ENCODE measurements at places on chromosomes 2 and 18. TPM values are rescaled to one million over a fixed set of nuclear protein-coding genes. Genes with fewer than 3 reads are reported as not detected.
A peak's percentile ranks its signal among the peaks of the same experiment; 100 is the strongest.

Gene REEP1
- total RNA-seq, result 19.7 TPM

Gene DES
- 23.9 TPM for total RNA-seq

GRCh38 chr2:127721311-127721977 is 20.1 kb downstream of the SFT2D3 start:
- no peaks in the 10 kb centered on the region for H3K27me3 ChIP-seq
- no peak for DNase-seq
- H3K27ac ChIP-seq, result no peak overlapping the region
- no peak overlapping the region for H3K4me3 ChIP-seq
- H3K4me1 ChIP-seq, result no peaks in the 10 kb centered on the region
- peaks cover 17% of the 10 kb centered on the region for H3K36me3 ChIP-seq

- H3K27me3 ChIP-seq, result no peaks in the 10 kb centered on the region
- H3K36me3 ChIP-seq, result no peaks in the 10 kb centered on the region
- DNase-seq, result peak; percentile 47
- no peaks in the 10 kb centered on the region for H3K4me1 ChIP-seq
- no peak overlapping the region for H3K4me3 ChIP-seq
Observed at GRCh38 chr2:110741491-110741980, 9.2 kb downstream of the ACOXL start.

Gene RBMS1
- total RNA-seq, result 215 TPM

Gene FBXO11
- 157 TPM for total RNA-seq

DNA sequence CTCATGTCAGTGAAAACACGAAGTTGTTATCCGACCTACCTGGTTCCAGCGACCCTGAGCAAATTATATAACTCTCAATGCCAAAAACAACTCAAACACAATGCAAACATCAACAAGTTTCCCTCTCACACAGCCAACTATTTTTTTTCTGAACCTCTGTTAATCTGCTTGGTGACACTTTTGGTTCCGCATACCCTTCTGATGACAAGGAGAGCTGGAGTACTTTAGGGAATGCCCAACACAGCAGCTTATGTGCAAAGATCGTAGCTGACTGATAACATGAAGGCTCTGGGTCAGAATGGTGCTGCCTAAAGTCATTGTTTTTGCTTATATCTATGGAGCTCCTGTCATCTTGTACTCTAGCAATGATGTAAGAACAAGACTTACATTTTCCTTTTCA is 72.7 kb upstream of the CCDC68 start:
- no peaks in the 10 kb centered on the region for H3K36me3 ChIP-seq
- no peaks in the 10 kb centered on the region for H3K27me3 ChIP-seq
- no peak overlapping the region for H3K27ac ChIP-seq
- no peaks in the 10 kb centered on the region for H3K4me1 ChIP-seq
- H3K4me3 ChIP-seq, result no peak overlapping the region

- no peaks in the 10 kb centered on the region for H3K4me1 ChIP-seq
- no peak for DNase-seq
- no peak overlapping the region for H3K4me3 ChIP-seq
- no peaks in the 10 kb centered on the region for H3K36me3 ChIP-seq
- no peak overlapping the region for H3K27ac ChIP-seq
- no peaks in the 10 kb centered on the region for H3K27me3 ChIP-seq
Observed at GRCh38 chr2:196725882-196726281, 73.6 kb downstream of the GTF3C3 start.

GRCh38 chr2:205925373-205926337 is 160.3 kb downstream of the INO80D start:
- no peaks in the 10 kb centered on the region for H3K36me3 ChIP-seq
- H3K4me3 ChIP-seq, result no peak overlapping the region
- H3K27ac ChIP-seq, result no peak overlapping the region
- peak; percentile 86 for DNase-seq
- H3K27me3 ChIP-seq, result no peaks in the 10 kb centered on the region
- H3K4me1 ChIP-seq, result peaks cover 4% of the 10 kb centered on the region

Gene CDK15
- total RNA-seq, result 2.3 TPM

Gene FABP1
- total RNA-seq, result 0.40 TPM

DNA sequence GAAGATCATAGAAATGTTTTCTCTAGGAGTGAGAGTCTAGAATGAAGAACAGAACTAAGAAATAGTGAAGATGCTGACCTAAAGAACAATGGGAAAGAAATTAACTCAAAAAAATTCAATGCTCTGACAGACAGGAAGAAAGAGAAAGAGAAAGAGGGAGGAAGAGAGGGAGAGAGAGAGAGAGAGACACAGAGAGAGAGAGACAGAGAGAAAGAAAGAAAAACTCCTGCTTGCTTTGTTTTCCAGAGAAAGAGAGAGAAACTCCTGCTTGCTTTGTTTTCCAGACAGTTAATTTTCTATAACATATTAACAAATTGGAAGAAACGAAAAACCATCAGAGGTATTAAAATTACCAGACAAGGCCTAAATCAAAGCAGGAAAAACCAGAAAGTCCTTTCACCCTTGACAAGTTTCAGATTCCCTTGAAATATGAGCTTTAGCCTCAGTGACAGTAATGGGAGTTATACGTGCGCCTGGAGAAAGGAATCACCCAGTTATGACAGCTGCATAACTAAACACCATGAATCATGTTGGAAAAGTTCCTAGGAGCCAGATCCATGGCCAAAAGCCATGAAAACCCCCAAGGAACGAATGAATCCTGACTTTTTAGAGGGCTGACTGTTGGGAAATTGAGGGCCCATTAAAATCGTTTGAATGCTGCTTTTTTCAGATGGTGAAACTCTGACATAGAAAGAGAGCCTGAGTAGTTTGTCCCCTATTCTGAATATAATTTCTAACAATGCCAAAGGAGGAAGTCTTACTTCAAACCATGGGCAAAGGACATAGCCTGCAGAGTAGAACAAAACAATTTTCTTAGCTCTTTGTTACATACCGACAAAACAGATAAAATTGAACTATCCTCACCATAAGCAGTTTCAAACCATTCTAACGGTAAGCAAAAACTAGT is 228.6 kb upstream of the CHST9 start:
- H3K27me3 ChIP-seq, result no peaks in the 10 kb centered on the region
- DNase-seq, result peak; percentile 47
- no peaks in the 10 kb centered on the region for H3K4me1 ChIP-seq
- H3K36me3 ChIP-seq, result no peaks in the 10 kb centered on the region

DNA sequence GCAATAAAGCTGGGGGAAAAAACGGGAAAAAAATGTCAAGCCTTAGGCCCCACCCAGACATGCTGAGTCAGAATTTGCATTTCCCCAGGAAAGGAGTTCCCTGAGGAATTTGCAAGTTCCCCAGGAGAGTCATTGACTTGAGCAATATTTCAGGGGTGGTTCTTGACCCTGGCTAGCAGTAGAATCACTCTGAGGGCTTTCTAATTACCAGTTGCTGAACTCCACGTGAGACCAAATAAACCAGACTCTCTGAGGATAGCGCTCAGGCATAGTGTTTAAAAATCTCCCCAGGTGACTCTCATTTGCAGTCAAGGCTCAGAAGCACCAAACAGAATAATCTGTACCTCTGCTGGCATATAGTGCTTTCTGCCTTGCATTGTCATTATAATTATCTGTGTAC is 48.7 kb downstream of the C1QL2 start:
- no peak overlapping the region for H3K27ac ChIP-seq
- DNase-seq, result no peak
- H3K27me3 ChIP-seq, result peaks cover 3% of the 10 kb centered on the region
- no peaks in the 10 kb centered on the region for H3K4me1 ChIP-seq
- no peaks in the 10 kb centered on the region for H3K36me3 ChIP-seq

DNA sequence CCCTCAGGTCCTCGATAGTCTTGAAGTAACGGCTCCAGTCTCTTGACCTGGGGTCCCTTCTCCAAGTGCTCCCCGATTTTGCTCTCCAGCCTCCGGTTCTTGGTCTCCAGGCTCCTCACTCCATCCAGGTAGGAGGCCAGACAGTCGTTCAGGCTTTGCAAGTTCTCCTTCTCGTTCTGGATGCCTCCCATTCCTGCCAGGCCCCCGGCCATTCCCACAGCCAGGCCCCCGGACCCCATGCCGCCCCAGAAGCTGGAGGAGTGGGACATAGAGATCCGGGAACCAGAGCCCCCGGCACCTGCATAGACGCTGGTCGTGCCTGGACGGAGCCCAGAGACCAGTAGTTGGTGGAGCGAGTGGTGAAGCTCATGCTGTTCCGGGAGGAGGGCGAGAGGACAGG is 29.0 kb upstream of the RAB31 start:
- H3K27me3 ChIP-seq, result no peaks in the 10 kb centered on the region
- H3K4me1 ChIP-seq, result peaks cover 4% of the 10 kb centered on the region
- H3K4me3 ChIP-seq, result no peak overlapping the region
- H3K36me3 ChIP-seq, result no peaks in the 10 kb centered on the region
- H3K27ac ChIP-seq, result no peak overlapping the region
- DNase-seq, result no peak

Gene PPP1R7
- total RNA-seq, result 54.6 TPM

Gene EIF2B4
- 37.3 TPM for total RNA-seq

DNA sequence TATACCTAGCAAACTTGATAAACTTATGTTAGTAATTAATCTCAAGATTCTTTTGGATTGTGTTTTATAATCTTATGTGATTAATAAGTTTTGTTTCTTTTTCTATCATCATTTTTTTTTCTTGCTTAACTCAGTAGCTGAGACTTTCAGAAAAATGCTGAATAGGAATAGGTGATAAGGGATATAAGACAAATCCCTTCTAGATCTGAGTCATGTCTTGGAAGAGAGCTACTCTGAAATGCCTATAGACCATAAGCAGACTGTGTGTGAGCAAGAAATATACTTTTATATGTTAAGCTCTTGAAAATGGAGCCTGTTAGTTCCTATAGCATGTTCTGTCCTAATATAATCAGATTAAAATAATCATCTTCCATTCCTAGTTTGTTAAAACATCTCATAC is 29.6 kb downstream of the CYBRD1 start:
- no peaks in the 10 kb centered on the region for H3K27me3 ChIP-seq
- H3K4me1 ChIP-seq, result no peaks in the 10 kb centered on the region

Gene NOSTRIN
- total RNA-seq, result 57.5 TPM

Gene CNOT11
- 23.7 TPM for total RNA-seq

Gene PPP4R3B
- total RNA-seq, result 58.5 TPM

DNA sequence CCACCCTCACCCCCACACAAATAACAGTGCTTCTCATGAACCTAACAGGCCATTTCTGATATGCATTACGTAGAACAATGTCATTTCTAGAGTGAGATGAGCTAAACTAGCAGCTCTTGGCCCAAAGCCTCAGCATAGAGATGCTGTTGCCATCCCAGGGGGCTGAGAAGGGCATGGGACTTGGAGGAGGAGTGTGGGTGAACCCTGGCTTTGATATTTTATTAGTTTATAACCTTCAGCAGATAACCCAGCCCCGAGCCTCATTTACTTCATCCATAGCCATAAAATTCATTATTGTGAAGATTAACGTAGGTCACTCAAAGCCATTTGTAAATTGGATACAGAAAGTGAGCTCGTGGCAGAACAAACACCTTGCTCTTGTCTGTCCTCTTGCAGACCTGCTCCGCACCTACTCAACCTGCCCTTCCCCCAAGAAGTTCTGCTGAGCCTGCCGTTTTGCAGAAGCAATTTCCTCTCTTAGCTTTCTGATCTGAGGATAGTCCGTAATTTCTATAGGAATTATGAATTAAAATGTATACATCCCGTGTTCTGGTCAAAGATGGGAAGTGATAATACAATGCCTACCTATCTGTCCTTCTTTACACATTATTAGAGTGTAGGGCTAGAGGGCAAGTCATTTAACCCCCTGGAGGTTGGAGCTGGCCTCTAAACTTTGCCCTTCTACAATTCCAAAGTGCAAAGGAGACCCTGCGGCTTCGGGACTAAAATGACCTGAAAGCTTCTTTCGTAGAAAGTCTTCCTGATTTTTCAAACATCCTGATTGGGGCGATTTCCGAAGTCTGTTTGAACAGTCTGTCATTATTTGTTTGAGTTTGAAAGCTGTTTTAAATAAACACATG is 187.4 kb downstream of the BCL2 start:
- H3K4me1 ChIP-seq, result peaks cover 9% of the 10 kb centered on the region
- H3K4me3 ChIP-seq, result no peak overlapping the region
- no peaks in the 10 kb centered on the region for H3K36me3 ChIP-seq
- no peak overlapping the region for H3K27ac ChIP-seq
- DNase-seq, result no peak
- no peaks in the 10 kb centered on the region for H3K27me3 ChIP-seq

- no peaks in the 10 kb centered on the region for H3K36me3 ChIP-seq
- no peak overlapping the region for H3K27ac ChIP-seq
- no peak for DNase-seq
- H3K4me1 ChIP-seq, result no peaks in the 10 kb centered on the region
- H3K4me3 ChIP-seq, result no peak overlapping the region
- no peaks in the 10 kb centered on the region for H3K27me3 ChIP-seq
Observed at GRCh38 chr2:78876316-78876688, 149.2 kb upstream of the REG3G start.

- no peaks in the 10 kb centered on the region for H3K27me3 ChIP-seq
- H3K27ac ChIP-seq, result peak overlapping the region; percentile 24
- no peaks in the 10 kb centered on the region for H3K36me3 ChIP-seq
- peak; percentile 35 for DNase-seq
- H3K4me1 ChIP-seq, result no peaks in the 10 kb centered on the region
Observed at GRCh38 chr18:63099848-63100629, 219.5 kb downstream of the BCL2 start.

DNA sequence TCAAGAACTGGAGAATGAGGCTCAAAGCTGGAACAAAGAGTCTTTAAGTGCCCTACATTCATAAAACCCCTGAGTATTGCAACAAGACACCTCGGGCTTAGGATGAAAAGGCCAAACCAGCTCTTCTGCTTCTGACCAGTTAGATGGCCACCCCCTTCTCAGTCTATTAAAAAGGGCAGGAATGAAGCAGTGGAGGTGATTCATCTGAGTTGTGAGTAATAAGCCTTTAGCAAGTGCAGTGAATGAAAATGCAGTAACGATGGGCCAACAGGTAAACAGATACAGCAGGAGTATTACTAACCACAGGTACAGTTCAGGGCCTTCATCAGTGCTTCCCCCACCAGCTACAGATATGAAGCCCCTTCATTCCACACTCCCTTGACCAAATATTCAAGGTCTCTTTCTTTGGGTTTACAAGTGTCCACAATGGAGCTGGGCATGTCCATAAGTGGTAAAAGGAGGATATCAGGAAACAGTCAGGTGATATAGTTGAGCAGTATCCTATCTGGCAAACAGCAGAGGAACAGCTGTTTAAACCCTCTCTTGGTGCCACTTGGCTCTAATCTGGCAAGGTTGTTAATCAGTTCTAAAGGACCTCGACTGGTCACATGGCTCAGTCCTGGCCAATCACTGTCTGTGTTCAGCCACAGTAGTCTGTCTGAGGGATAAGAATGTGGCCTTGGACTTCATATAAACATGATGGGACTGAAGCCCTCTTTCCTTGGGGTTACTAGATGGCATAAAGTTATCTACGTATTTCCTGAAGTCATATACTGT is 17.8 kb downstream of the SERPINB13 start:
- no peak overlapping the region for H3K27ac ChIP-seq
- no peaks in the 10 kb centered on the region for H3K4me1 ChIP-seq
- no peaks in the 10 kb centered on the region for H3K36me3 ChIP-seq
- no peak overlapping the region for H3K4me3 ChIP-seq
- no peak for DNase-seq
- no peaks in the 10 kb centered on the region for H3K27me3 ChIP-seq

Gene ACVR1C
- 0.82 TPM for total RNA-seq

Gene SULT1C4
- total RNA-seq, result 85.0 TPM

GRCh38 chr2:176419591-176420071 is 150.4 kb downstream of the MTX2 start:
- H3K27ac ChIP-seq, result no peak overlapping the region
- no peak overlapping the region for H3K4me3 ChIP-seq
- DNase-seq, result peak; percentile 11
- H3K27me3 ChIP-seq, result no peaks in the 10 kb centered on the region
